Right lung (tissue), 10 donors: ENCODE measurements at places on chromosomes 6 and 20. TPM values are rescaled to one million over a fixed set of nuclear protein-coding genes. Genes with fewer than 3 reads are reported as not detected.
A peak's percentile ranks its signal among the peaks of the same experiment; 100 is the strongest.

DNA sequence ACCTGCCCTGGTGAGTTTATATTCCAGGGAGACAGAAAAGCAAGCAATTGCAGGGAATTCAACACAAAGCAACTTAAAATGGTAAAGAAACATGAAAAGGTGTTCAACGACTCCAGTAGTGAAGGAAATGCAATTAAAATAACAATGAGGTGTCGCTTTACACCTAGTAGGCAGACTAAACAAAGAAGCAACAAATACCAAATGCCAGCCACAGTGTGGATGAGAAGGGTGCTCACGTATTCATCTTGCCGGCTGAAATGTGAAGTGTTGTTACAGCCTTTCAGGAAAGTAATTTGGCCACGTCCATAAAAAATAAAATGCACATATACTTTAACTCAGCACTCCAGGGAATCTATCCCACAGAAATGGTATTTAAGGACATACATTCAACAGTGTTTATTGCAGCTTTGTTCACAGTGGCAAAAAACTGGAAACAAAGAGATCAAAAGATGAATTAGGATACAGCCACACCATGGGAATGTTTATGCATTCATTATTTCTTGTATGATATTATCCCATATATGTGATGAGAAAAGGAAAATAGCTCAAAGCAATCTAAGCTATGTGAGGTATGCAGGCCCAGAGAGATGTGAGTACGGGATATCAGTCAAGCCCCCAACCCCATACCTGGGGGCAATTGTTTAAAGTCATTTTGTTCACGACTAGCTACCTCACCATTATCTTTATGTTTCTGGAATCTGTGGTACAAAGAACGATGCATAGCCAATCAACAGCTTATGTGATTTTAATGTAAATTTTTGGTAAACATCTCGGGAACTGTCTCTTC lies 266.0 kb upstream of the SOX4 start:
- no peak for DNase-seq

DNA sequence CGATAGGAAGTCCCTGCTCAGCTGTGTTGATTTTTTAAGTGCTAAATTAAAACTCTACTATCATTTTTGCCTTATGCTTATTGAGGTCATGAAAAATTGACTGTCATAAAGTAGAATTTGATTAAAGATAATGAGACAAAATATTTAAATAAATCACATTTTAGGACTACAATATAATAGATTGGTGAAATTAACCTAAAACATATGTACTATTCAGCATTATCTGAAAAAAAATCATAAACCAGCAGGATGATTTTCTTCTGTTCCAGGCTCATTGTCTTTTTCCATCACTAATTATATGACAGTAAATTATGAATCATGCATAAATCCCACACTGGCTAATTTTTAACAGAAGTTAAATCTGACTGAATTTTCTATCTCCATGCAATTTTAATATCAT lies 373.6 kb upstream of the NRSN1 start:
- DNase-seq: no peak

DNA sequence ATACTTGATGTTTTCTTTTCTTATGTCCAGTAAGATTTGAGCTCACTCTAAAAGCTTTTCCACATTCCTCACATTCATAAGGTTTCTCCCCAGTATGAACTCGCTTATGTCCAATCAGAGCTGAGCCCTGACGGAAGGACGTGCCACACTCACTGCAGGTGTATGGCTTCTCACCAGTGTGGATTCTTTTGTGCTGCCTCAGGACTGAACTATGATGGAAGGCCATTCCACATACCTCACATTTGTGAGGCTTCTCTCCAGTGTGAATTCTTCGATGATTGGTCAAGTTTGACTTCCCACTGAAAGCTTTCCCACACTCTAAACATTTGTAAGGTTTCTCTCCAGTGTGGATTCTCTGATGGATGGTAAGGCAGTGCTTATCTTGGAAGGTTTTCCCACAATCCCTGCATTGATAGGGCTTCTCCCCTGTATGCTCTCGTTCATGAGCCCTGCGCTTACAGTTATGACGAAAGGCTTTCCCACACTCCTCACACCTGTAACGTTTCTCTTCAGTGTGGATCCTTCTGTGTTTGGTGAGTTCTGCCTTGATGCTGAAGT lies 9.9 kb downstream of the ZNF311 start:
- no peak for DNase-seq

GRCh38 chr20:1912053-1912452 lies 16.8 kb downstream of the SIRPA start:
- no peak for DNase-seq

GRCh38 chr6:39173270-39173669 lies 56.0 kb downstream of the KCNK5 start:
- no peak for DNase-seq

DNA sequence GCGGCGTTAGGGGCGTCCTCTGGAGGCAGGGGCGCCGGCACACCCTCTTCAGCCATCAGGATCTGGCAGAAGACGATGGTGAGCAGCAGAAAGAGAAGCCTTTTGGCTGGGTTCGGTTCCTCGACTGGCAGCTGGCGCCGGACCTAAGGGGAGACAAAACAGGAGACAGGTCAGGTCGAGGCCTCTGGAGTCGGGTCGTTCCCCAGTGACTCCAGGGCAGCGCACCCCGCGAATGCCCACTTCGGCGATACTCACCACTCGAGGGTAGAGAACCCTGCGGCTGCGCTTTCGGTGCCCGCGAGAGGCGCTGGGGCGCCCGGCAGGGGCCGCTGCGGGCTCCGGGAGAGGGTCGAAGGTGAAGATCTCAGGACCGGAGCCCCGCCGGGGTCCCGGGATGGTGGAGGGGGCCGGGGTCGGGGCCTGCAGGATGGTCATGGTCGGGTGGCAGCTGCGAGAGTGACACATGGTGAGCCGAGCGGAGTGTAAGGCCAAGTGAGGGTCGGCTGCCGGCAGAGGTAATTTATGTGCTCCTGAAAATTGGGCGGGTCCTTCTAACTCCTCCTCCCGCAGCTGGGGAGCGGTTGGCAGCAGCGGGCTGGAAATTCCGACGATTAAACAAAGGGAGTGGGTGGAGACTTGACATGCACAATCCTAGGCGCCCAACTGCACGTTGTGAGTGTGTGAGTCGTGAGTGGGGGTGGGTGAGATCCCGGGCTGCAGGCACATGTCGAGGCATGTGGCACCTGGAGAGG lies at the start of gene IER3:
Gene IER3 (minus strand): TSS at position 494 of the 752 bp plus-strand sequence. CDS start 29 bp downstream, at position 465.
- DNase-seq: peak; percentile 86

ZSCAN16 gene
- polyA plus RNA-seq: 8.7 TPM

SRMS gene
- polyA plus RNA-seq: 0.16 TPM

KCNK17 gene
- polyA plus RNA-seq: 14.7 TPM

GSTA3 gene
- polyA plus RNA-seq: 1.4 TPM

SGK2 gene
- 8.6 TPM for polyA plus RNA-seq
